ENCODE measurements at places on chromosomes 3 and 15.

- no peak for DNase-seq
Observed at GRCh38 chr3:3177861-3178497, 1.5 kb downstream of the CRBN start.

- DNase-seq, result no peak
Observed at GRCh38 chr3:190677001-190677400, 163.1 kb downstream of the IL1RAP start.

- DNase-seq, result no peak
Observed at GRCh38 chr3:43256714-43257461, 29.5 kb upstream of the SNRK start.

DNA sequence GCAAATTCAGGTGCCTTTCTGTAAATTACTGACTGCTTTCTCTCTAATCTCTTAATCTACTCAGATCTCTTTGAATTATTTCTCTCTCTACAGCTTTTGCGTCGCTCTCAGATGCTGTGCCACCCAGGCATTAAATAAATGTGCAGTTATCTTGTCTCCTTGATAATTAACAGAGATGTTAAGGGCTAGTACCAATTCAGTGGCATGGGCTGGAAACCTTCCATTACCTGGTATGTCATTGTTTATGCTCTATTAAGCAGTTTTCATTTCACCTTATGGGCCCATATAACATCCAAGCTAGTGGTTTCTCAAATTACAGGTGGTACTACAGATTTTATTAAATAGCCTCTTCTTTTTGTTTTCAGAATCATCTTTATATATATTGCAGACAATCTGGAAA, 66.0 kb downstream of the PEX5L start:
- DNase-seq, result no peak

- DNase-seq, result no peak
Observed at GRCh38 chr3:113721636-113722035, 24.4 kb downstream of the NAA50 start.

DNA sequence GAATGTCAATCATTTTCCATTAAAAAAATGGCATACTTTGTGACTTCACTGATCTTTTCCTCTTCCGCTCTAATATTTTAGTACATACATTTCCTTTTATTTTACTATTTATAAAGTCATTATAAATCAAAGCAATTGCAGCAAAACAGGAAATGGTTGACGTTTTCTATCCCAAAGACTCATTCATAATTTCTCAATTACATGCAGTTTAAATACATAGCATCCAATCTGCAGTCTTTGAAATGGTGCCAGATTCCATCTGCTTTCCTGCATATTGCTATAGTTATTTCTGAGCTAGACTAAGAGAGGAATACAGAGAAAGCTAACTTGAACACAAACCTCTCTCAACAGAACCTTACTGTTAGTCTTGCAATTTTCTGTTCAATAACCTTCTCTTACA, 179.8 kb downstream of the ZPLD1 start:
- DNase-seq, result no peak

GRCh38 chr3:44198284-44199269, 43.1 kb upstream of the TOPAZ1 start:
- peak; percentile 46 for DNase-seq

- DNase-seq, result no peak
Observed at GRCh38 chr3:54324103-54324502, 201.8 kb downstream of the CACNA2D3 start.

DNA sequence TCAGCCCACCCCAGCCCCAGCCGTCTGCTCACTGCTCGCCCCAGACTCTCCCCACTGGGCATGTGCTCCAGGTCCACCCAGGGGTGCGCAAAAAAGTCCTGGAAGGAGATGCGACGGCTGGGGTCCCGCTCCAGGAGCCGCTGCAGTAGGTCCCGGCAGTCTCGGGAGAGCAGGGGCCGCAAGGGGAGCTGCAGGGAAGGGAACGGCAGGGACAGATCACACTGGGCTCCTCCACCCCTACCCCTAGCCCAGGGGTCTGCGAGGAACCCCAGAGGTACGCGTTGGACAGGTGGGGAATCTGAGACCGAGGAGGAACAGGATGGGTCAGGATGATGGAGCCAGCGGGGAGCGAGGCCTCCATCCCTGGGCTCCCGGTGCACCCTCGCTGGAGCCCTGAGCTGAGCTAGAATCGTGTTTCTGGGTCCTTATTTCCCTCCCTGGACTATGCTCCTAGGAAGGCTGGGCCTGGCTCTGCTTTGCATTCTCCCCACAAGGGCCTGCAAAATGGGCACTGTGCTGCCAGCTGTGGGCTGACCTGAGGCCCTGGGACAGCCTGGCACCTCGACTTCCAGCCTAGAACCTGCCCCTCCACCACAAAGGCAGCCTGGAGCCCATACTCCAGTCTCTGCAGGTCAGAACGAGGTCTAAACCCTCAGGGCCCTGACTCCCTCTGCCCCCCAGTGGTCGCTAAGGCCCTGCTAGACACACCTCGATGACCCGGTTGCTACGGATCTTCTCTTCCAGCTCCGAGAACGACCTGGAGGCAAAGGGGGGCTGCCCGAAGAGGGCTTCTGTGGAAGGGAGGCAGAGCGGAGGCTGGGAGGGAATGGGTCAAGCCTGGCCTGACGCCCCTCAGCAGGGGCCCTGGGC, 3.2 kb downstream of the ULK3 start:
- DNase-seq, result no peak

GRCh38 chr3:42441791-42442190, 31.4 kb upstream of the LYZL4 start:
- DNase-seq, result no peak

GRCh38 chr15:42921342-42921731, 759 bp upstream of the TTBK2 start:
- DNase-seq, result peak; percentile 42

- no peak for DNase-seq
Observed at GRCh38 chr15:46278062-46278461, 643.2 kb downstream of the SQOR start.

GRCh38 chr3:129632977-129633376, 26.5 kb upstream of the PLXND1 start:
- no peak for DNase-seq

DNA sequence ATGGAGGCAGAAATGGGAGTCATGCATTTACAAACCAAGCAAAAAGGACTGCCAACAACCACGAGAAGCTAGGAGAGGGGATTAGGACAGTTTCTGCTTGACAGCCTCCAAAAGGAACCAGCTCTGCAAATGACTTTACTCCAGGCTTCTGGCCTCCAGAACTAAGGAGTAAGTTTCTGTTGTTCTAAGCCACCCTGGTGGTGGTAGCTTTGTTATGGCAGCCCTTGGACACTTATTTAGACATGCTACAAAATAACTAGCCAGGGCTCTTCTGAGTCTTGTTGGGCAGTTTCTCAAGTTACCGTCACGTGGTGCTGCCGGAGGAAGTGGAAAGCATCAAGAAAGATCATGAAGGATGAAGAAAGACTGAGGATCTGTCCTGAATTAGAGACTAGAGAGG, 386.5 kb downstream of the LRTM1 start:
- DNase-seq, result no peak

DNA sequence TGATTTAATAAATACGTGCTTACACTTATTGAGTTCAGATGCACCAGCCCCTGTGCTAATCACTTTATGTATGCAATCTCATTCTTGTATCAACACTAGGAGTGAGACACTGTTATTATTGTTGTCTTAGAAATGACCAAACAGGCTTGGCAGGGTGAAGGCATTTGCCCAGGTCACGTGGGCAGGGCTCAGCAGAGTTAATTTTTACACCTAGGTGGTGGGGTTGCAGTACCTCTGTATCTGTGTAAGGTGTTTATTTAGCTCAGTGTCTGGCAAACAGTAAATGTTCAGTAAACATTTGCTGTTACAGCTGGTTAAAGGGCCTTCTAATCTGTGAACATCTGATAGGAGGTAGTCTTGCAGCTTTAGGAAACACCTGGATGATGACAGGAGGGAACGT, 200.0 kb downstream of the CACNA2D3 start:
- DNase-seq, result no peak
